ENCODE measurements at places on chromosomes 3 and 15. TPM values are rescaled to one million over a fixed set of nuclear protein-coding genes. Genes with fewer than 3 reads are reported as not detected.

GP9 gene
- not detected for total RNA-seq

ARRDC4 gene
- 8.5 TPM for total RNA-seq

TMEM108 gene
- 0.20 TPM for total RNA-seq

LXN gene
- total RNA-seq, result 1.3 TPM

CAPN3 gene
- 25.9 TPM for total RNA-seq

FBXO40 gene
- total RNA-seq, result 0.07 TPM

ZCWPW2 gene
- not detected for total RNA-seq

GBE1 gene
- 62.8 TPM for total RNA-seq

SNTN gene
- not detected for total RNA-seq

AADACL2 gene
- total RNA-seq, result not detected

MME gene
- total RNA-seq, result 62.0 TPM

UNC13C gene
- total RNA-seq, result not detected

DNA sequence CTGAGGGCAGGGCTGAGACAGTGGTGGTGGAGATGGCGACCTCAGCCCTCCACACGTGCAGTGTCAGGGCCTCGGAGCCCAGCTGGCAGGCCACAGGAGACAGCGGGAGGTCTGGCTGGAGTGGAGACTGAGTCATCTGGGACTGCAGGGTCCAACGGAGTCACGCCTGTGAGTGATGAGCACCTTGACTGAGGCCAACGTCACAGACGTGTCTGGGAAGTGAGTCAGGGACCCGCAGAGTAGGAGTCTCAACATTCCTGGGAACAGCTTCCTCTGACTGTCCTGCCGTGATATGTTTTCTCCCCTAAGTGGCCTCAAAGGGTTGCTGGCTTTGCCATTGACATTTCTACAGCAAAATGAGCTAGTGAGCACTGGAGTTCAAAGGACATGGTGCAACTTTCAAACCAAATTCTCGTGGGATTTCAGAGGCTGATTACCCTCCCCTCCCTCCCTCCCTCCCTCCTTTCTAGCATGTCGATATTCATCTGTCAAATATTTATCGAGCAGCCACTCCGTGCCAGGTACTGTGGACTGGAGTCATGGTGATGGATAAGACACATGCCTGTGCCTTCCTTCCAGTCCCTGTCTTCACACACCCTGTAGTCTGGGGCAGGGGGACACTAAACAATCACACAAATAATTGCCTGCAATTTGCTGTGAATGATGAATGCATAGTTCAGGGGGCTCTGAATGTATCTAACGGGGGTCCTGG, 53.3 kb upstream of the AMOTL2 start:
- no peak for DNase-seq
- no peaks in the 10 kb centered on the region for H3K27me3 ChIP-seq
- no peak overlapping the region for H3K27ac ChIP-seq
- no peaks in the 10 kb centered on the region for H3K36me3 ChIP-seq
- H3K4me1 ChIP-seq, result no peaks in the 10 kb centered on the region

DNA sequence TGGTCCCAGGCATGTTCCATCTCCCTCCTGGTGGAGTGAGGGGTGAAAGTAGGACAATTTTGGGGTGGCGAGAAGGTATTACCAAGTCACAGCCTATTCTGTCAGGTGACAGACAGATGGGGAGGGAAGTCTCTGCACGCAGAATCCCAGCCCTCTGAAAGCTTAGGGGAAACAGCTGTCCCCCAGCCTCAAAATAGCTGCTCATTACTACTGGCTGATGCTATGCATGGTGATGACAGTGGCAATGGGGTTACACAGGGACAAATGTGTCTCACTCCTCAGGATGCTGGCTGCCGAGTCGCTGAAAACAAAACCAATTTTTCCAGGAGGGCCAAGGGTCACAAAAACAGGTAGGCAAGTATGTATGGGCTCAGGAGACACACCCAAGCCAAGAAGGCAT, 68.8 kb upstream of the OXTR start:
- no peaks in the 10 kb centered on the region for H3K27me3 ChIP-seq
- H3K36me3 ChIP-seq, result no peaks in the 10 kb centered on the region

GRCh38 chr3:29430558-29430971, 149.7 kb downstream of the RBMS3 start:
- DNase-seq, result no peak
- H3K4me3 ChIP-seq, result no peak overlapping the region
- H3K4me1 ChIP-seq, result no peaks in the 10 kb centered on the region
- H3K27me3 ChIP-seq, result no peaks in the 10 kb centered on the region
- no peaks in the 10 kb centered on the region for H3K36me3 ChIP-seq
- no peak overlapping the region for H3K27ac ChIP-seq

- H3K4me3 ChIP-seq, result no peak overlapping the region
- H3K27me3 ChIP-seq, result no peaks in the 10 kb centered on the region
- no peak overlapping the region for H3K27ac ChIP-seq
- no peaks in the 10 kb centered on the region for H3K4me1 ChIP-seq
Observed at GRCh38 chr15:68644083-68644904, 65.5 kb downstream of the CORO2B start.

GRCh38 chr3:190058521-190059241, 62.0 kb downstream of the P3H2 start:
- H3K27me3 ChIP-seq, result no peaks in the 10 kb centered on the region
- DNase-seq, result no peak
- no peaks in the 10 kb centered on the region for H3K4me1 ChIP-seq
- no peaks in the 10 kb centered on the region for H3K36me3 ChIP-seq
- H3K27ac ChIP-seq, result peak overlapping the region; percentile 27

DNA sequence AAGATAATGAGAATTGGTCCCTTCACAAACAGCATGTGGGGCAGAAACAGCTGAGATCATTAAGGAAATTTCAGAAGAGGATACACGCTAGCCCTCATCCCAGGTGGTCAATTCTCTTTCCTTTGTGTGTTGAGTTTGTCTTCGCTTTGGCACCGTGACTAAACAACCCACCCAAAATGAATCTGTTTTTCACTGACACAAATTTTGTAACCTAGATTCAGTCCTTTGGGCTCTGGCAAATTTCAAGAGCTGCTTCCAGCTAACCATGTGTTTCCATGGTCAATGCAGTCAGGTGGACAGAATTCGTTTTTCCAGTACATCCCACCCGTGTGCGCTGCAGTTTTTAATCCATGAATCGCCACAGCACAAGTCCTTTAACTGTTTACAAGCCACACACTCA, 435.4 kb downstream of the WDR72 start:
- no peaks in the 10 kb centered on the region for H3K27me3 ChIP-seq
- no peaks in the 10 kb centered on the region for H3K4me1 ChIP-seq
- no peak overlapping the region for H3K27ac ChIP-seq
- no peaks in the 10 kb centered on the region for H3K36me3 ChIP-seq
- DNase-seq, result no peak
- no peak overlapping the region for H3K4me3 ChIP-seq

GRCh38 chr3:42682301-42683070, 2.9 kb upstream of the KLHL40 start:
- H3K27me3 ChIP-seq, result no peaks in the 10 kb centered on the region
- no peaks in the 10 kb centered on the region for H3K4me1 ChIP-seq
- no peak for DNase-seq

- no peaks in the 10 kb centered on the region for H3K27me3 ChIP-seq
- H3K27ac ChIP-seq, result no peak overlapping the region
- peaks cover 4% of the 10 kb centered on the region for H3K4me1 ChIP-seq
- H3K4me3 ChIP-seq, result no peak overlapping the region
Observed at GRCh38 chr15:37819191-37819590, 115.2 kb upstream of the TMCO5A start.

- DNase-seq, result no peak
- no peak overlapping the region for H3K27ac ChIP-seq
- H3K4me1 ChIP-seq, result no peaks in the 10 kb centered on the region
- H3K36me3 ChIP-seq, result no peaks in the 10 kb centered on the region
- H3K4me3 ChIP-seq, result no peak overlapping the region
- H3K27me3 ChIP-seq, result no peaks in the 10 kb centered on the region
Observed at GRCh38 chr3:145022447-145022846, 1050.8 kb downstream of the DIPK2A start.

DNA sequence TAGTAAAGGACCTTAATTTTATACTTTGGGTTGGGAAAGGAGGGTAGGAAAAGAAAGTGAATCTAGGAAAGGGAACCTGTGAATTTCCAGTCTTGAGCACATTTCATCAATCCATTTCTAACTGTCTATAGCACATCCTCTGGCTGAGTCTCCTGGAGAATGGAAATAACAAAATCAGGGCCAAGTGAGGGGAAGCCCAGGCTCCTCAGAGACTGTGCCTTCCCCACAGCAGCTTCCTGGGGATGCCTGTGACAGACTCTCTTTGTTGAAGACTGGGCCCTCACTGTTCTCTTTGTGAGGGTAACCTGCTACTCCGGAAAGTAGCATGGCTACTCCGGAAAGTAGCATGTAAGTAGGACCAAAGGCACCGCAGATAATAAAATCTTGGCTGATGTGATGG, 22.6 kb upstream of the CSPG5 start:
- no peaks in the 10 kb centered on the region for H3K27me3 ChIP-seq
- no peak overlapping the region for H3K4me3 ChIP-seq
- H3K36me3 ChIP-seq, result no peaks in the 10 kb centered on the region
- H3K27ac ChIP-seq, result no peak overlapping the region
- no peak for DNase-seq
- H3K4me1 ChIP-seq, result no peaks in the 10 kb centered on the region

- H3K4me1 ChIP-seq, result no peaks in the 10 kb centered on the region
- DNase-seq, result no peak
- H3K27ac ChIP-seq, result no peak overlapping the region
Observed at GRCh38 chr3:151425627-151426340, 35.1 kb downstream of the IGSF10 start.

DNA sequence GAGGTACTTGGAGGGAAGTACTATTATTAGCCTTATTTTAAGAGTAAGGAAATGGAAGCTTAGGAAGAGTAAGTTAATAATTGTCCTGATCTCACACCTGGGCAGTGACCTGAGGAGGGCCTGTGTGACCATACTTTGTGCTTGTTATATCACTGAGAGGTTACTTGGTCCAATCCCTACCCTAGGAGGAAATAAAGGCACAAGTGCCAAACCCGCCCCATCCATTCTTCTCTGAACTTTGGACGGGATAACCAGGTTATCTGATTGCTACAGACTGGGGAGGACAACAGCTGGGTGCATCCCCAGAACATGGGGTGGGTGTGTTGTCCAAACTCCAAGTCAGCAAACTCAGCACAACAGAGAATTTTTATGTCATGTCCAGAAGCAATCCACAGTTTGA, 77.7 kb upstream of the NR2E3 start:
- H3K27ac ChIP-seq, result peak overlapping the region; percentile 82
- H3K27me3 ChIP-seq, result no peaks in the 10 kb centered on the region
- H3K36me3 ChIP-seq, result no peaks in the 10 kb centered on the region
- H3K4me3 ChIP-seq, result no peak overlapping the region
- peaks cover 21% of the 10 kb centered on the region for H3K4me1 ChIP-seq

DNA sequence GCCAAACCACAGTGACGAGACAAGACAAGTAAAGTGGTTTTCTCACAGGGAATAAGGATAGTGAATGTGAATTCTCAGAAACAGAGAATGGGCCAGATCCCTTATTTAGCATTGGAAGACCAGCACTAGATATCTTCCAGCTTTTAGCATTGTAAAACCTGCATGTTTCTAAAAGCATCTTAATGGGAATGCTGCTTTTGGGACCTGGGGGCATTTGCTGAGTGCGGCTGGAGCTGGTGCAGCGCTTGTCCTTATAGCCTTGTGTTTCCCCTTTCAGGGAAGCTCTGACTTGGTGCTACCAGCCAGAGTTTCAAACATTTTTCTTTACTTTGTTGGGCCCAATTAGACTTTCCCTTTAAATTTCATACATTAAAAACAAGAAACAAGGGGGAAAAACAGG, 52.9 kb downstream of the CLSTN2 start:
- H3K27ac ChIP-seq, result no peak overlapping the region
- H3K4me3 ChIP-seq, result no peak overlapping the region
- no peak for DNase-seq

GRCh38 chr3:156532730-156533129, 22.2 kb downstream of the SSR3 start:
- no peak for DNase-seq
- H3K27ac ChIP-seq, result no peak overlapping the region
- no peaks in the 10 kb centered on the region for H3K27me3 ChIP-seq
- no peaks in the 10 kb centered on the region for H3K36me3 ChIP-seq
- H3K4me3 ChIP-seq, result no peak overlapping the region

- H3K27me3 ChIP-seq, result no peaks in the 10 kb centered on the region
- H3K4me3 ChIP-seq, result no peak overlapping the region
- DNase-seq, result no peak
- peak overlapping the region; percentile 31 for H3K27ac ChIP-seq
- no peaks in the 10 kb centered on the region for H3K36me3 ChIP-seq
Observed at GRCh38 chr3:129016720-129017483, 15.8 kb downstream of the EFCC1 start.

DNA sequence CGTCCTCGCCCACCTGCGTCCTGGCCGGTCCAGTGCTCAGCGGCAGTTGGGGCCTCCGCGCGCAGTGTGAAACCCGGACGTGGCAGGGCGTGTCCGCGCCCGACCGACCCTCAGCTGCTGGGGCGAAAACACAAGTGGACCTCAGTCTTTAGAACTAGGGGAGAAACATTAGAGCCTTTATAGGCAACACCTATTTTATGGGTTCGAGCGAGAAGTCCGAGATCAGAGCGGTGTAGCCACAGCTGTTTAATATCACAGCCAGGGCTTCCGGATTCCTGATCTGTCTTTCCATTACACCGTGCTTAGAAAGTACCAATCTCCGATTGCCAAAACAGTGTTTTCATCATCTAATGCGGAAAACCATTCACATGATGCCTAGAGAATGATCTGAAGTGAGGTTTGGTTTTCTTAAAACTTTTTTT, 506 bp downstream of the RAD51 start:
- no peaks in the 10 kb centered on the region for H3K4me1 ChIP-seq
- no peak overlapping the region for H3K27ac ChIP-seq
- no peak for DNase-seq
- H3K36me3 ChIP-seq, result no peaks in the 10 kb centered on the region
- H3K4me3 ChIP-seq, result peak overlapping the region; percentile 67

GRCh38 chr15:76843269-76843668, 61.9 kb downstream of the SCAPER start:
- no peak overlapping the region for H3K4me3 ChIP-seq
- no peaks in the 10 kb centered on the region for H3K27me3 ChIP-seq
- no peak for DNase-seq
- H3K4me1 ChIP-seq, result no peaks in the 10 kb centered on the region
- H3K27ac ChIP-seq, result no peak overlapping the region
- H3K36me3 ChIP-seq, result no peaks in the 10 kb centered on the region
